Stimulated activated CD8-positive, alpha-beta memory T cell treated with anti-CD3 and anti-CD28 coated beads, Interleukin-4, amount 100 ng/mL, for 4 hours (primary cell): ENCODE measurements at places on chromosomes 4 and X.
A peak's percentile ranks its signal among the peaks of the same experiment; 100 is the strongest.

DNA sequence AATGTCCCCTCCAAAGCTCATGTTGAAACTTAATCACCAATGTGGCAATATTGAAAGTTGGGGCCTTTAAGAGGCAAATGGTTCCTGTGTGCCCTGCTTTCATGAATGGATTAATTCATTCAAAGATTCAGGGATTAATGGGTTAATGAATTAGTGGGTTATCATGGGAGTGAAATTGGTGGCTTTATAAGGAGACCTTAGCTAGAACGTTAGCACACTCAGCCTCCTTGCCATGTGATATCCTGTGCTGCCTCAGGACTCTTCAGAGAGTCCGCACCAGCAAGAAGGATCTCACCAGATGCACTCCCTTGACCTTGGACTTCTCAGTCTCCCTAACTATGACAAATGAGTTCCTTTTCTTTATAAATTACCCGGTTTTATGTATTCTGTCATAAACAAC lies 2.6 kb upstream of the WDR19 start:
- DNase-seq = no peak

- no peak for DNase-seq
These were observed 52.3 kb downstream of the SEPSECS start for GRCh38 chr4:25107827-25108516.

GRCh38 chr4:81039351-81039972 lies 9.0 kb downstream of the BMP3 start:
- no peak for DNase-seq

DNA sequence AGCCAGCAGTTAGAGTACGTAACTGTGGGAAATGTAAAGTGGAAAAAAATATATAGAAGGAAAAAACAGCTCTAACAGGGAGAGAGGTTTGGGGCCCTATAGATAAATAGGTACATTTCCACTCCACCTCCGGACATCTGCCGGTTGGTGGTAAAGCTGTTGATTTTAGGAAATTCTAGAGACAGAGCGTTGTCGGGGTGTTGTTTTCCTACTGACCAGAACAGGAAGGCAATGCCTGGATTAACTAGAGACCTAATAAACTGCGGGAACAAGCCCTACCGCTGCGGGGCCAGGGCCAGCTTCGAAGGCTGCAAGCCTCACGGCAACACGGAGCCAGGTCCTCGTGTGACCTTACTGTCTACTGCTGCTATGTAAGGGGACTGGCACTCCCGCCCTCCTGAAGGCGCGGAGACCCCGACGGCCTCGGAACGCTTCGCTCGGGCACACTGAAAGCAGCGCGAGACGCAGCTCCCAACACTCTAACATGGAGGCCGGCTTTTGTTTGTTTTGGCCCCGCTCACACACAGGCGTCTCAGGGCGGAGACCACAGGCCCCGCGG lies 702 bp upstream of the CDKN2AIP start:
- peak; percentile 1 for DNase-seq

DNA sequence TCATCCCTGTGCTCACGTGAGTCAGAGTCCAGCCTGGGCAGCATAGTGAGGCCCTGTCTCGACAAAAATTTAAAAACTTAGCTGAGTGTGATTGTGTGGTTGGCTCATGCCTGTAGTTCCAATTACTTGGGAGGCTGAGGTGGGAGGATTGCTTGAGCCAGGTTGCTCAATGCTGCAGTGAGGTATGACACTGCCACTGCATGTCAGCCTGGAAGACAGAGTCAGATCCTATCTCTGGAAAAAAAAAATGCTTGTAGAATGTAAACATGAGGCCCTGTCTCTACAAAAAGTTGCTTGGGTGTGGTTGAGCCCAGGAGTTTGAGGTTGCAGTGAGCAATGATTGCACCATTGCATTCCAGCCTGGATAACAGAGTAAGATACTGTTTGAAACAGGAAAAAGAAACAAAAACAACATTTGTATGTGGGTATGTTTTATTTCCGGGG lies 11.3 kb upstream of the YTHDC1 start:
- no peak for DNase-seq
